Dermis microvascular lymphatic vessel endothelial cell (primary cell): ENCODE measurements at places on chromosomes 2 and 18. TPM values are rescaled to one million over a fixed set of nuclear protein-coding genes. Genes with fewer than 3 reads are reported as not detected.

DNA sequence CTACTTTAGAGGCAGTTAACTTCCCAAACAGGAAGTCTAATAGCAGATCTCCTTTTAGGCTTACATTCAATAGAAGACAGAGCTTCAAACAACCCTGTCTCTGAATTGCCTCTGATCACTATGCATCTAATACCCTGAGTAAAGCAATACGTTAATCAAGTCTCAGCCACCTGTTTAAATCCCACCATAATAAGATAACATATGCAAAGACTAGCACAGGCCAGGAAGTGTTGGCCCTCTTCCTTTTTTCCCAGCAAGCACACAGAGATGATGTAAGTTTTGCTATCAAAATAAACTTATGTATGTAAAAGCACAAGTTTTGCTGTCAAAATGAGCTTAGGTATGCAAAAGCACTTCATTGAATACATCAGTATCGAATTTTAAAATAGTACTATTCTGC, 385.5 kb downstream of the RND3 start:
- no peak for DNase-seq

- no peak for DNase-seq
These were observed 27.8 kb upstream of the CACNB4 start for GRCh38 chr2:152126664-152127063.

- DNase-seq = no peak
These were observed 257.9 kb downstream of the DYSF start for GRCh38 chr2:71711133-71711855.

LDLRAD4 gene
- 6.7 and 20.9 TPM in 2 replicates for total RNA-seq

TFPI gene
- total RNA-seq = 716 and 1,528 TPM in 2 replicates

KCNG2 gene
- 0.26 and 2.4 TPM in 2 replicates for total RNA-seq

- DNase-seq = no peak
These were observed 186.1 kb downstream of the HDAC4 start for GRCh38 chr2:239214725-239215124.

- DNase-seq = no peak
These were observed 377.1 kb downstream of the TNS1 start for GRCh38 chr2:217625557-217626169.

- DNase-seq = peak; percentile 86
These were observed 146.7 kb downstream of the PARD3B start for GRCh38 chr2:204691911-204692510.

REG3A gene
- not detected in 2 replicates for total RNA-seq

- no peak for DNase-seq
These were observed 115.1 kb downstream of the NAB1 start for GRCh38 chr2:190763901-190764514.

SH3YL1 gene
- 8.9 and 16.6 TPM in 2 replicates for total RNA-seq

DNA sequence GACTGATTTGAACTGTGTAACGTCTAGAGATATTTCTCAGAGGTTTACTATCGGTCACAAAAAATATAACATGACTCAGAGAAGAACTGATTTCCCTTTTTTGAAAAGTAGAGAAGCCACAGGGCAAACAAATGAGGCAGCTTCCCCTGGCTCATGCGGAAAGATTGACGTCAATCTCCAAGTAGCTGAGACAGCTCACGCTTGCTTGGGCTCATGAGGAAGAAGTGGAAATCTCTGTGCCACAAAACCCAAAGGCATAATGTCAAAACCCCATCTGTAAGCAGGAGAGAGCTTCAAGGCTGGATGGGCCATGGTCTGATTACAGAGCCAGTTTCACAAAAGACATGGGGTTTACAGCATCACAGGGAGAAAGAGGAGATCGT, 188.1 kb downstream of the ARL4C start:
- no peak for DNase-seq

DNA sequence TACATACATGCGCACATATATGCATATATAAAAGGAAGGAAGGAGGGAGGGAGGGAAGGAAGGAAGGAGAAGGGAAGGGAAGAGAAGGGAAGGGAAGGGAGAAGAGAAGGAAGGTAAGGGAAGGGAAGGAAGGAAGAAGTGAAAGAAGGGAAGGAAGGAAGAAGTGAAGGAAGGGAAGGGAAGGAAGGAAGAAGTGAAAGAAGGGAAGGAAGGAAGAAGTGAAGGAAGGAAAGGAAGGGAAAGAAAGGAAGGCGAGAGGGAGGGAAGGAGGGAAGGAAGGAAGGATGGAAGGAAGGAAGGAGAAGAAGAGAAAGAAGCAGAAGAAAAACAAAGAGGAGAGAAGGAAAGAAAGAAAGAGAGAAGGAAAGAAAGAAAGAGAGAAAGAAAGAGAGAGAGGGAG, 16.9 kb downstream of the COL6A3 start:
- DNase-seq = no peak

DNA sequence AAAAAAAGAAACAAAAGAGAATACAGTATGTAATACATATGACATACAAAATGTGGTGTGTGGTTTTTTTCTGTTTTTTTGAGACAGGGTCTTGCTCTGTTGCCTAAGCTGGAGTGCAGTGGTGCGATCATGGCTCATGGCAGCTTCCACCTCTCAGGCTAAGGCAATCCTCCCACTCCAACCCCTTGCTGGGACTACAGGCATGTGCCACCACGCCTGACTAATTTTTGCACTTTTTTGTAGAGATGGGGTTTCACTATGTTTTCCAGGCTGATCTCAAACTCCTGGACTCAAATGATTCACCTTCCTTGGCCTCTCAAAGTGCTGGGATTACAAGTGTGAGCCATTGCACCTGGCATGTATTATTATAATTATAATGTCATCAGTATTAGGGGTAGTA, 38.9 kb downstream of the DHX57 start:
- DNase-seq = no peak

DNA sequence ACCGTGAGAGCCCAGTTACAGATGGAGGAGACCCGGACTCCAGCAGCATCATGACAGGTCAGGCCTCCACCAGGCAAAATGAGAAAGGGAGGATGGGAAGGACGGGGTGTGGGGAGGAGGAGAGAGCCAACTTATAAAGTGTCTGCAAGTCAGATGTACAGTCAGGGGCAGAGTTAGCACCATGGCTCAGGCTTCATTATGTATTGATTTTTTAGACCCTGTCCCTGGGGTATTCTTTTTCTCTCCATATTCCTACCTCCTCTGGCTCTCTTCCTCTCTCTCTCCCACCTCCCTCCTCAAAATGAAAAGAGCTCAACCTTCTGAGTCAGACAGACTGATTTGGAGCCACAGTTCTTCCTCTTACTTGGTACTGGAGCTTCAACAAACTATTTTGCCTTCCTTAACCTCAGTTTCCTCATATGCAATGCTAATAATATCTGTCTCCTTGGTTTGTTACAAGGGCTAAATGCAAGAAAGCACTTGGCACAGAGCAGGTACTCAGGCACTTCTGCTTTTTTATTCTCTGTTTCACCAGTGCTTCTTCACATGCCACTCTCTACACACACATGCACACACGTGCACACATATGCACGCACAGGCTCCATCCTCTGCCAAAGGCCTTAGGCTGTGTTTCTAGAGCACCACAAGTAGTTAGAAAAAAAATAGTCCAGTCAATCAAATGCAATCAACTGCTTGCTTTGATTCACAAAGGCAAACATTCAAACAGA, 92.3 kb upstream of the PKDCC start:
- DNase-seq = no peak

ZNF142 gene
- 4.4 and 7.3 TPM in 2 replicates for total RNA-seq

- no peak for DNase-seq
These were observed 11.2 kb downstream of the GAREM2 start for GRCh38 chr2:26184121-26184520.

GAREM1 gene
- 0.25 and 0.26 TPM in 2 replicates for total RNA-seq

GRCh38 chr2:29343830-29344229, 228.6 kb downstream of the CLIP4 start:
- DNase-seq = no peak

- DNase-seq = no peak
These were observed 679.6 kb downstream of the MBD2 start for GRCh38 chr18:53544917-53545316.

GRCh38 chr2:135582383-135582782, 51.1 kb downstream of the R3HDM1 start:
- DNase-seq = no peak

- DNase-seq = no peak
These were observed 77.0 kb downstream of the MBD2 start for GRCh38 chr18:54147439-54147838.

DNA sequence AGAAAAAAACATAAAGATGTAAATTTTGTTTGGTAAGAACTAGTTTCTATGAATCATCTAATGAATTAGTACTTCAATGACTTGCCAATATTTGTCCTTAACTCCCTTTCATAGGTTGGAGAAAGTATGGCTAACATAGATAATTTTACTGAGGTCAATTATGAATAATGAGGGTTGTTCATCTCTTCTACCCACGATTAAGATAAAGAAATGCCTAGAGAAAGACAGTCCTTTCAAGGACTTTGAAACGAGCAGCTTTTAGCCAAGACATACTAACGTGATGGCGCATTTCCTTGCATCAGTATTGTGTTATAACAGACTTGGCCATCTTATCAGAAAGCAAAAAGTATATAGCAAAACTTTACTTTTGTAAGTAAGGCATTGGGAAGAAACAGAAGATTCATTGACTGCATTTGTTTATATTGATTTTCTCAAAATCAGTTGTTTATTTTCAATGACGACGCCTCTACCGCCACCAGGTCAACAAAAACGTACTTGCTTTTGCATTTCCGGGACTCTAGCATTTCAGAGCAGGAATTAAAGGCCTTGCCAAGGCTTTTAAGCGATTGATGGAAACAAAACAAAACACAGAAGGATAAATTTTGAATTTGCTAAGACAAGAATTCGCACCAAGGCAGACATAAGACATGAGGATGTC, 961 bp downstream of the RBM43 start:
- no peak for DNase-seq

GRCh38 chr2:16140771-16141640, 200.7 kb downstream of the MYCN start:
- no peak for DNase-seq
